ENCODE measurements at places on chromosomes 12 and 14.

DNA sequence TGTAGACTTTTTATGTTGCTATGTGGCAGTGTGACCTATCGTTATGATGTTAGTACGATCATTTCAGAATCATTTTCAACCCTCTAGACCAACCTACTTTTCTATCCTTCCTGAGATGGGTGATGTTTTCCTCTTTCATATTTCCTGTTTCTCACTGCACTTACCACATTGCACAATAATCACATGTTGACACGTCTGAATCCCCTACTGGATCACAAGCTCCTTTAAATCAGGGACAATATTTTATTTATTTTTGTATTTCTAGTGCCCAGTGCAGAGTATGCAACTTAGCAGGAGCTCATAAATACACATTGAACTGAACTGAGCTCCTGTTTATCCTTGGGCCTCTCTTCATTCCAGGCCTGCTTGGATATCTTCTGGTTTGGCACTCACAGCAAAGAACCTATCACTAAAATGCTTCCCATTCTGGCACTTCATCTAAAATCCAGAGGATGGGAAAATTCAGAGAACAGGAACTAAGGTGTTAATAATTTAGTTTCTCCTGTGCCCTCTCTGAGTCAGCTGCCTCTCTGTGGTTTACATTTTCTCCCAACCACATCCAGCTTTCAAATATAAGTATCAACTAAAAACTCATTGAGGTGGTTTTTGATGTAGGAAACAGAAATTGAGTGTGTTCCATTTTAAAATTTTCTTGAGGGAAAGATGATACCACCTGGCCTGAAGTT, 69.4 kb upstream of the DYRK2 start:
- no peak for DNase-seq

GRCh38 chr12:108575199-108575912, 13.0 kb downstream of the ISCU start:
- no peak for DNase-seq

- DNase-seq: no peak
Observed at GRCh38 chr14:22560662-22561365, 28.2 kb downstream of the DAD1 start.

GRCh38 chr12:44076871-44077270, 241.0 kb downstream of the TMEM117 start:
- no peak for DNase-seq

DNA sequence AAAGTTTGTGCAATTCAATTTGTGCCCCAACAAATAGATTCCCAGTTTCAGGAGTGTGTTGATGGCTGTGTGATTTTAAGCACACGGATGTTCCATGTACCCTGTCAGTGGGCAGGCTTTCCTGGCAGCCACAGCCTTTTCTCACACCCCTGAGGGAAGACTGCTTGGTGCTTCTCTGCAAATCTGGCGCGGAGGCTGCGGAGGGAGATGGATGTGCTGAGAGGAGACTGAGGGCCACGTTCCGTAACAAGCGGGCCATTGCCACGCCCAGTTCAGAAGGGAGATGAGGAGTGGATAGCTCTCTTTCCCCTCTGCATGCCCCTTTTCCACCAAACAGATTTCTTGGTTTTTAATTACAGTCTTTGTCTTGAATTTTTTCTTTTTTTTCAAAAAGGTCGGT, 89.1 kb downstream of the BEGAIN start:
- no peak for DNase-seq
